ENCODE measurements at places on chromosomes 1 and 21.

- DNase-seq: no peak
Observed at GRCh38 chr1:106254748-106255147, 801.7 kb upstream of the PRMT6 start.

GRCh38 chr1:52057255-52057654 is 1.2 kb downstream of the BTF3L4 start:
- DNase-seq: no peak

DNA sequence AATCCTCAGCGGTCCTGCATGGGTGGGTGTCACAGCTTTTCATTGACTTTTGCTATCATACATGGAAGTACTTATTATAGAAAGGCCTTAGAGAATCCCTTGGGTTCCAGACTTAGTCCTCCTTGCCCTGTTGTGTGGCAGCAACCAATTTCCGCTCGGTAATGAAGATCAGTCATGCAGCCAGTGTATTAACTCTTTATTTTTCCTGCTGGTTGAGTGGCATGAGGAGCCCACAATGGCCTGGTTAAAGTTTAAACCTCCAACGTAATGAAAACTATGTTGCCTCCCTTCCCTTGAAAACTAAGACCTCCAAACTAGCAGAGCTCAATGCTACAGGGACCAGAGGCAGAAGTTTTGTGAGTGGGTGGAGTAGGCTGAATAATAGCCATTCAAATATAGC is 20.0 kb downstream of the CITED4 start:
- DNase-seq: no peak

DNA sequence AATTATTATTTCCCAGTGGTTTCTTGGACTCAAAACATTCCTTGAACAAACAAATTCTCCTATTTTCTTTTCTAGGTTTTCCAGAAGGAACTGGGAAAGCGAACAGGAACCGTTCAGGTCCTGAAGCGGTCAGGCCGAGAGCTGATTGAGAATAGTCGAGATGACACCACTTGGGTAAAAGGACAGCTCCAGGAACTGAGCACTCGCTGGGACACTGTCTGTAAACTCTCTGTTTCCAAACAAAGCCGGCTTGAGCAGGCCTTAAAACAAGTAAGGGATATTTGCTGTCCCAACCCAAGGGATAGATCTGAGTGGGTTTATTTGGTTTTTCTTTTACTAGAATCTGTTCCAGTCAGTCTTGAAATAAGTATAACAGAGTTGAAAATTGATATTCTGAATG is 39.4 kb upstream of the BMP8A start:
- no peak for DNase-seq

DNA sequence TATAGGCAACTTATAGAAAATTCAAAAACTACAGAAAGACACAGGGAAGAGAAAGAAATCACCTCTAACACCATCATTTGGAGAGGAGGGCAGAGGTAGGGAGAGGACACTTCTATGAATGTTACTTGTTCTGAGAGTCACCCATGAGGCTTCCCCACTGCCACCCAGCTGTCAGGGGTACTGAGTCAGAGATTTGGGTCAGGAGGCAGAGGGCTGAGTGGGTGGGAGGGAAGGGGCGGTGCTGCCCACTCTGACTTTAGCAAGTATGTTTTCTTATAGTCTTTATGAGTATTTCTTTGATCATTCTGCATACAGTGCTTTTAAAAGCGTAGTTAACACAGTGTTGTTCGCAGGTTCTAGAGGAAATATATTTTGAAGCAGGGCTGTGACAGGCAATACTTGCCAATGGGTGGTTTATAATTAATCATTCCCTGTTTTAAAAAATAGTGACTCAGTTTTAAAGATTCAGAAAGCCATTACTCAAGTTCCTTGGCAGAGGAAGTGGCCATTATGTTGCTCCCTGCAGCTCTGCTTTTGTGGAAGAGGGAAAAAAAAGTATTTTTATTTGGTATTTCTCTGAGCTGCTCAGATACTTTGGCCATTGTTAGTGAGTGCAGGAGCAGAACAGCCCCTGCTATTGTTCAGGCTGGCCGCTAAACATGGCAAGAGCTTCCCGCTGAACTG is 18.3 kb downstream of the IL6R start:
- no peak for DNase-seq

DNA sequence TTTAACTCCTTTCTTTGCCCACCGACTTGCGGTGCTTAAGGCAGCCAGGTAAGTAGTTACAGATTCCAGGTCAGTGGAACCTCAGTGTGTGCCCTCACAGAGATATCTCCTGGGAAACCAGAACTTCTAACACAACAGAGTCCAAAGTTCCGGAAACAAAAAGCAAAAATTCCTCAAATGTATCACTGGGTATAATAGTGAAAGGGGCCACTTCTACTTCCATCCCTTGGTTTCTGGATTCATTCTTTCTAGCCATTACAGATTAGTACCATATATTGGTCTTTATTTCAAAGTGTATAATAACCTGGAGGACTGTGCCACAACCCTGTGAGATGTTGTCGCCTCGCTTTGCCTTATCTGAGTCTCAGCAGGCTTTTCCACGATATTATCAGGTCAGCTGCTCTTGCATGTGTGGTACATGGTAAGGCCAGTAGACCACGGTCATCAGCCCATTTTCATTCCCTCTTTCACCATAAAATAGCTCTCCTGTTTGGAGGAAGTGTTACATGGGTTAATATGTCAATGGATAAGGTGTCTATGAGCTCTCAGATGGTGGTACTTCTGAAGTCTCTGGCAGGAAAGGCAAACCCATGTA is 14.9 kb upstream of the VASH2 start:
- DNase-seq: no peak
